Stimulated activated naive B cell treated with anti-CD40 and anti-IgM and Interleukin-4, amounts not matched to agents 10 μg/mL and 1 μg/mL and 100 μg/mL, for 72 hours (primary cell): ENCODE measurements at places on chromosomes 4 and X.

GRCh38 chr4:86223472-86223871 is 136.4 kb downstream of the MAPK10 start:
- no peak for DNase-seq
- no peaks in the 10 kb centered on the region for H3K4me1 ChIP-seq
- H3K4me3 ChIP-seq = no peak overlapping the region
- no peaks in the 10 kb centered on the region for H3K36me3 ChIP-seq

DNA sequence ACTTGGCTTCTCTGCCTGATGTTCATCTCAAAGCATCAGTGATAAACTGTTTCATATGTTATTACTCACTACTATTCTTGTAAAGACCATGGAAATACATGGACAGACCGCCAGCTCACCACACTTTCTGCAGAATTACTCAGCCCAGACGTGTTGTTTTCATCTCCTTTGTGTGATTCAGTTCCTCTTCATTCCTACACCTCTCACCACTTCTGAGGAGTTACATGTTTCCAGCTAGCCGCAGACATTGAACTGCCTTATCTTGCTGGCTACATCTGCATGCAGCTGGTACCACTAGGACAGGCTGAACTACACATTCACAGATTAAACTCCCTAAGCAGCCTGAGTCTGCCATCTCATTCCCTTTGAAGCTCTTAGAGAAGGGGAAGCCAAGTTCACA is 443.2 kb upstream of the FGF16 start:
- H3K27me3 ChIP-seq = no peaks in the 10 kb centered on the region
- no peak for DNase-seq
- no peak overlapping the region for H3K4me3 ChIP-seq
- no peaks in the 10 kb centered on the region for H3K4me1 ChIP-seq

DNA sequence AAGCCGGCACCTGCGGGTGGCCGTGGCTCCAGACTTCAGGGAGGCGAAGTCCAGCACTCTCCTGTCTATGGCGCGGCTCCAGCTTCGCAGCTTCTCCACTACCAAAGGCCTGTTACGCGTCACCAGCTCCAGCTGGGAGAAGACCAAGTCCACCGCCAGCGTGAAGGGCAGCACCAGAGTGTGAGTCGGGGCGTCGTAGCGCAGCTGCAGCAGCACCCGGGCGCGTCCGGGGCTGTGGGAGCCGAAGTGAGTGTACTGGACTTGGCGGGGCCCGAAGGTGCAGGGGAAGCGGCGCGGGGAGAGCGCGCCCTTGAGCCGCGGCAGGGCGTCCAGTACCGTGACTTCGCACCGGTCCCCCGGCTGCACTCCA is 444 bp downstream of the FREM3 start:
- H3K36me3 ChIP-seq = peaks cover 4% of the 10 kb centered on the region
- H3K4me1 ChIP-seq = peaks cover 10% of the 10 kb centered on the region
- H3K27ac ChIP-seq = no peak overlapping the region
- peak overlapping the region; percentile 77 for H3K4me3 ChIP-seq

DNA sequence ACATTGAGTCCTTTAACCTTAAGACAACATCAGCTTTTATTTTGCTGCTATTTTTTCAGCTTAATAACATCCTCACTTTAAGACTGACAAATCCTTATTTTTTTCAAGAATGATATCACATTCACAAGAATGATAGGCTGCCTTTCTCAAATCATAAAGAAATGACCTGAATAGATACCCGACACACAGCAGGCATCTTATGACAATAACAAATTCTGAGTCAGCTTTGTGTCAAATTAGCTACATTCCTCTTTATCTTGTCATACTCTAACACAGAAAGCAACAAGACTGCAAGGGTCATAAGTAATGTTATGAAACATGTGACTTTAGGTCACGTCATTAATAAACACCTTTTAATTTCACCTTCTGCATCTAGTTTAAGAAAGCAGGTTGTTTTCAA is 2387.6 kb downstream of the PCDH7 start:
- no peak overlapping the region for H3K4me3 ChIP-seq
- H3K27ac ChIP-seq = no peak overlapping the region
- H3K27me3 ChIP-seq = no peaks in the 10 kb centered on the region
- H3K4me1 ChIP-seq = no peaks in the 10 kb centered on the region
- H3K36me3 ChIP-seq = no peaks in the 10 kb centered on the region
- no peak for DNase-seq

DNA sequence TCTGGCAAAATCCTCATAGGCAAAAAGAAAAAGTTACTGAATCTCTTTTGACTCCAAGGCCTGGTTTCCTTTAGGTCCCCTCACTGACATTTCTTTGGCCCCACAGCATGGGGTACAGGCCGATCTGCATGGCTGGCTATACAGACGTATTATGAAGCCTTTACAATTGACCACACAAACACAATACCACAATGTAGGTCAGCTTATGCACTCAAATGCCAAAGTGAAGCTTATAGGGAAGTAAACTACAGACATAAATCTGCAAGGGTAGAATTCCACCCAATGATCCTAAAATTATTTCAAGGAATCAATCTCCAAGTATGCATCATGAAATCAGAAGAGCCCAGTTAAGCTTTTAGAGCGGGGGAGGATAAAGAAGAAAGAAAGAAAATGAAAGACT is 20.7 kb downstream of the STX18 start:
- peaks cover 39% of the 10 kb centered on the region for H3K4me1 ChIP-seq
- H3K4me3 ChIP-seq = no peak overlapping the region
- no peak overlapping the region for H3K27ac ChIP-seq
- H3K27me3 ChIP-seq = no peaks in the 10 kb centered on the region
- DNase-seq = no peak

DNA sequence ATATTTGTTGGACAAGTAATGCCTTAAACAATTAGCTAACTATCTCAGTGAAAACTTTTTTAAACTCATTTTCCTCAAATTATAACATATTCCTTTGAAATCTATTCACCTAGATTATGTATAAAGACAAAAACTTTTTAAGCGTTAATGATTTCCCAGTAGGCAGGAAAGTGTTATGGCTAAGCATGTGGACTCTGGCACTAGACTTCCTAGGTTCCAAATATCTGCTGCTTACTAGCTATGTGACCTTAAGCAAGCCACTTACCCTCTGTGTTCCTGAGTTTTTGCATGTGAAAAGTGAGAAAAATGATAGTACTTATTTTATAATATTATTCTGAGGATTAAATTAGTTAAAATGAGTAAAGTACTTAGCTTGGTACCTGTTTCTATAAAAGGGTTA is 301.8 kb downstream of the STPG2 start:
- H3K27ac ChIP-seq = no peak overlapping the region
- H3K4me1 ChIP-seq = no peaks in the 10 kb centered on the region
- H3K4me3 ChIP-seq = no peak overlapping the region
- no peaks in the 10 kb centered on the region for H3K27me3 ChIP-seq
- H3K36me3 ChIP-seq = no peaks in the 10 kb centered on the region

DNA sequence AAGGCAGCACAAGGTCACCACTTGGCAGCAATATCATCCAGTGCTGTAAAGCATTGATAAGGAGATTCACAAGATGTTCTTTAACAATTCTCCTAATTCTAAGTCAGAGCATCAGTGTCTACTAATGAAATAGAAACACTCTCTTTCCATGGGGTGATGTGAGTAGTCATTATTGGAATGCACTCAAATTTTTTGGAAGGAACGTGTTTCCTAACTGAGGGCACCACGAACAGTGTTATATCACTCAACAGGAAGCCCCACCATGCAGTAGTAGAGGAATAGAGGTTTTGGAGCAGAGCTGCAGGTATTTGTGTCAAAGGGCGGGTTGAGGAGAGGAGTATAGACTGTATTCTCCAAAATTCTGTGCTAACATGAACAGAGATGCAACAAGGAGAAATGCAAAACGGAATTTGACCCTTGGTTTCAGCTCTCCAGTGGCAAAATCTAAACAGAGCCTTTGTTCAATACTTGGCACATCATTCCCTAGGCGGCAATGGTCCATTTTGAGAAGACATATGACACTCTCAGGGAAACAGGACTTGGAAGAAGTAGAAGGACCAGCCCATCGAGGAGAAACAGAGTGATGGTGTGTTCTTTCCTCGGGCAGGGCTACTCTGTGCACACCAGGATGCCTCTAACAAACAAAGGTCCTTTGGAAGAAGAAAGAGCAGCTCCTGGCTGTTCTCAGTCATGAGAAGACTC is 98.9 kb downstream of the CPEB2 start:
- no peaks in the 10 kb centered on the region for H3K36me3 ChIP-seq
- DNase-seq = no peak
- no peak overlapping the region for H3K27ac ChIP-seq
- peaks cover 12% of the 10 kb centered on the region for H3K27me3 ChIP-seq
- H3K4me3 ChIP-seq = no peak overlapping the region

GRCh38 chr4:57234252-57234775 is 124.1 kb upstream of the IGFBP7 start:
- DNase-seq = no peak
- no peaks in the 10 kb centered on the region for H3K36me3 ChIP-seq
- no peak overlapping the region for H3K27ac ChIP-seq
- no peaks in the 10 kb centered on the region for H3K27me3 ChIP-seq
- no peaks in the 10 kb centered on the region for H3K4me1 ChIP-seq
- no peak overlapping the region for H3K4me3 ChIP-seq

- H3K27me3 ChIP-seq = no peaks in the 10 kb centered on the region
- peaks cover 25% of the 10 kb centered on the region for H3K36me3 ChIP-seq
- no peaks in the 10 kb centered on the region for H3K4me1 ChIP-seq
- no peak overlapping the region for H3K27ac ChIP-seq
- H3K4me3 ChIP-seq = no peak overlapping the region
Measured at GRCh38 chr4:25283948-25284347, 28.6 kb upstream of the ZCCHC4 start.

GRCh38 chrX:129786210-129786651 is 6.5 kb downstream of the SASH3 start:
- H3K36me3 ChIP-seq = peaks cover 32% of the 10 kb centered on the region
- H3K4me1 ChIP-seq = peaks cover 53% of the 10 kb centered on the region
- peak overlapping the region; percentile 64 for H3K4me3 ChIP-seq
- peak; percentile 65 for DNase-seq
- no peaks in the 10 kb centered on the region for H3K27me3 ChIP-seq
- peak overlapping the region; percentile 94 for H3K27ac ChIP-seq

DNA sequence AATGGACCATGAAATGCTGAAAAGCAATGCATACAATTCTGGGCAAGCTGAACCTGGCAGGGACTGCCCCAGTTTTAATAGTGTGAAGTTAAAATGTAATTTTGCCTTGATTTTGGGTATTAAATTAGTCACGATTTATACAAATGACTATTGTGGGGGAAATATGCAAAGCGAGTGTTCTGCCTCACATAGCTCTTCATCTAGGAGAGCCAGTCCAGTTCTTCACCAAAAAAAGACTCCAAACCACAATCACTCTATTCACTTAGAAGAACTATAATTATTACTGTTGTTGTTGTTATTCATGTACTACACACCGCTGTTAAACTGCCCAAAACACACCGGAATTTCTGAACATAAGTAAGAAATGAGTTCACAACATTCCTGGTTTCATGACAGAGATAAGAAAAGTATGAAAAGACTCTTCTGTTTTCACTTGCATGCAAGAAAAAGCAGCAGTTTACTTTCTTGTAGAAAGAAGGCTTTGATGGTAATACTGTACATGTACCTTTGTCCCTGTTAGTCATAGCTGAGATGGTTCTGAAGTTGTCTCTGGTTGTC is 101.9 kb downstream of the QRFPR start:
- H3K27me3 ChIP-seq = peaks cover 16% of the 10 kb centered on the region
- peak overlapping the region; percentile 51 for H3K27ac ChIP-seq
- H3K4me3 ChIP-seq = no peak overlapping the region
- H3K4me1 ChIP-seq = no peaks in the 10 kb centered on the region
- H3K36me3 ChIP-seq = no peaks in the 10 kb centered on the region
